ENCODE measurements at places on chromosomes 1 and 21. TPM values are rescaled to one million over a fixed set of nuclear protein-coding genes. Genes with fewer than 3 reads are reported as not detected.

OR14K1 gene
- 0.94 TPM for total RNA-seq

MAEL gene
- total RNA-seq: 1.6 TPM

OR2L13 gene
- 1.9 TPM for total RNA-seq

MANEAL gene
- total RNA-seq: 41.0 TPM

LCE1F gene
- total RNA-seq: not detected

GRHL3 gene
- not detected for total RNA-seq
